ENCODE measurements at places on chromosomes 1 and 21. TPM values are rescaled to one million over a fixed set of nuclear protein-coding genes. Genes with fewer than 3 reads are reported as not detected.
A peak's percentile ranks its signal among the peaks of the same experiment; 100 is the strongest.

HSD17B7 gene
- total RNA-seq = 33.7 TPM

PADI2 gene
- total RNA-seq = 35.4 TPM

GABPB2 gene
- total RNA-seq = 11.3 TPM

CELF3 gene
- total RNA-seq = not detected

ANXA9 gene
- 2.4 TPM for total RNA-seq

PM20D1 gene
- 0.32 TPM for total RNA-seq

PDZK1IP1 gene
- 54.0 TPM for total RNA-seq

PALMD gene
- 22.5 TPM for total RNA-seq

DRAXIN gene
- total RNA-seq = 0.10 TPM

COL9A2 gene
- total RNA-seq = 3.4 TPM

AQP10 gene
- 0.20 TPM for total RNA-seq

BATF3 gene
- 9.0 TPM for total RNA-seq

DNA sequence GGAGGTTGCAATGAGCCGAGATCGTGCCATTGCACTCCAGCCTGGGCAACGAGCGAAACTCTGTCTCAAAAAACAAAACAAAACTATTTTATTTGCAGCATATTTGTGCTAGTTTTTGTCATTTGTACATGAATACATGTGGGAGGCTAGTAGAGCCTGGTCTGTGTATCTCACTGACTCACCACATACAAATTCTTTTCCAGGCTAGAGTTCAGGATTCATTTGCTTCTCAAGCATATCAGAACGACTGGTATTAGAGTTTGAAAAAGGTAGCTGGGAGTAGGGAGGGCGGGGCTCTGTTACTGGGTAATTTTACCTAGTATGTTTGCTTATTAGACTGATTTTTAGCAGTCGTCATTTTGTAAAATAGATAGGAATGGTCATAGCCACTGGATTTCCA is 4.5 kb upstream of the TOR3A start:
- no peak for DNase-seq

DNA sequence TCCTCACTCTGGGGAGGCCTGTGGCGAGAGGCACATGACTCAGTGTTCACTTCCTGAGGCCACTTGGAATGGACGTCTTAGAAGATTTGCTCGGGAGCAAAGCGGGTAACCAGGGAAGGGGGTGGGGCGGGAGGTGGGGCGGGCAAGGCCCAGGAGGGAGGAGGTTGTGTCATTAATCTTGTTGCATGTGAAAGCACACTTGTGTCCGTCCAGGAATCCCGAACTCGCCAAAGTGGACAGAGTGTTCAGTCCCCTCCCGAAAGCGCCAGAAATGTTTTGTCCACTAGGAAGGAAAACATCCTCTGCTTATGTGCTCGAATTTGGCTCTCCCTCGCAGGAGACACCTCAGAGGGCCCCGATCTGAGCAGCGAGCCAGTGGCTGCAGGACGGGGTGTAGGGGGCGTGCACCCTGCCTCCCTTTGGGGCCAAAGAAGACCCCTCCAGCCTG is 84.2 kb downstream of the SPSB1 start:
- DNase-seq = no peak

- no peak for DNase-seq
These were observed 23.5 kb downstream of the DNAJC6 start for GRCh38 chr1:65332821-65333220.

- no peak for DNase-seq
These were observed 5.8 kb upstream of the CD46 start for GRCh38 chr1:207745839-207746767.

DNA sequence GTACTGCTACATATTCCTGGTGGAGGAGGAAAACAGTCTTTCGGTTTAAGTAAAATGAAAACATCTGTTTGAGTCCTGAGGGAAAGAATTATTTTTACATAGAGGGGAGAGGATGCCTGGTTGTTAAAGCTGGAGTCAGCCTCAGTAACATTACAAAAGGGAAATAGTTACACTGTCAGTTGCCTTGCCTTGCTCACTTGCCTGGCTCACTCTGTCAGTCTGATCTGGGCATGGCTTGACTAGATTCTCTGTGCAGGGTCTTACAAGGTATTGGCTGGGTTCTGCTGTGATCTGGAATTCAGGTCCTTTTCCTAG is 8.4 kb upstream of the UBE2U start:
- DNase-seq = no peak

- DNase-seq = no peak
These were observed 17.7 kb downstream of the FAAH start for GRCh38 chr1:46411601-46412341.

DNA sequence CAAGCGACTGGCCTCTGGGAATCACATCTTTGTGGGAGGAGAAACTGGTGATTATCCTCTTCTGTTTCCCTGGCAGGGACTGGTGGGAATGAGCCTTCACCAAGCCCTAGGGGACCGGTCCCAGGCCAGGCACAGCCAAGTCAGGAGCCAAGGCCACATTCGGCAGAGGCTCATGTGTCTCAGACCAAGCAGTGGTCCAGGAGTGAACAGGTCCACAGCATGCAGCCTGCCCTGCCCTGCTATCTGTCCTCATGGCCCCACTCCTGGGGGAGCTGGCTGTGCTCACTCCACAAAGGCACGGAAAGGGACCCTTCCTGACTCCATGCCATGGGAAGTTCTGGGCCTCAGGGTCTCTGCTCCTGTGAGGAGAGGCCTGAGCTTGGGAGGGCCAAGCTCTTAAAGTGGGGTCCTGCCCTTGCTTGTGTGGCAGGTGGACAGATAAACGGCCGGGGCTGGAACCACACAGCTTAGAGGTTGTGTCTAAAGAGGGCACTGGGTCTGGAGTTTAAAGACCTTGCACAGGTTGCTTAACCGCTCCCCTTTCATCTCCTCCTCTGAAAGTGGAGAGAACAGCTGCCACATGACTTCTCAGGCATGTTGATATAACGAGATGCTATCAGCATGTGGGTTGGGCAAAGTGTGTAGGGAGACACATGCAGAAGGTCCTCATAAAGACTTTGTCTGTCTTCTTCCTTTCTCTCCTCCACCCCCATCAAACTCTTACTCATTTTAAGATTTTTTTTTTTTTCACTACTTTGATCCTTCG is 57.5 kb downstream of the CASQ2 start:
- DNase-seq = no peak

DNA sequence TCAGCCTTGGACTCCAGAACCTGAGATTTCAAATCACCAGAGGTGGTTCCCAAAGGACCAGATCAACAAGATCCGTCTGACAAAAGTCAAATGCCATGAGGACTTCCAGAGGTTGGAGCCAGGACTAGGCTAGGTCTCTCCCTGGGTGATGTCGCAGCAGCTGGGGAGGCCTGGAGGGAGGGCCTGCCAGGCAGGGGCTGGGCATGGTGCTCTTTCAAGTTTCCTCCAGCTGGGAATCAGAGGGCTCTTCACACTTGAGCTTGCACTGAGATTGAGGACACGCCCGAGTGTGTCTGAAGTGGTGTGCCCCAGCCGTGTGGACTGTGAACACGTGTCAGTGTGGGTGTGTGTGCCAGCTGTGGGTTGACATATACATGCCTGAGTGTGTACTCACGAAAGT is 21.3 kb upstream of the RSPO1 start:
- no peak for DNase-seq

DNA sequence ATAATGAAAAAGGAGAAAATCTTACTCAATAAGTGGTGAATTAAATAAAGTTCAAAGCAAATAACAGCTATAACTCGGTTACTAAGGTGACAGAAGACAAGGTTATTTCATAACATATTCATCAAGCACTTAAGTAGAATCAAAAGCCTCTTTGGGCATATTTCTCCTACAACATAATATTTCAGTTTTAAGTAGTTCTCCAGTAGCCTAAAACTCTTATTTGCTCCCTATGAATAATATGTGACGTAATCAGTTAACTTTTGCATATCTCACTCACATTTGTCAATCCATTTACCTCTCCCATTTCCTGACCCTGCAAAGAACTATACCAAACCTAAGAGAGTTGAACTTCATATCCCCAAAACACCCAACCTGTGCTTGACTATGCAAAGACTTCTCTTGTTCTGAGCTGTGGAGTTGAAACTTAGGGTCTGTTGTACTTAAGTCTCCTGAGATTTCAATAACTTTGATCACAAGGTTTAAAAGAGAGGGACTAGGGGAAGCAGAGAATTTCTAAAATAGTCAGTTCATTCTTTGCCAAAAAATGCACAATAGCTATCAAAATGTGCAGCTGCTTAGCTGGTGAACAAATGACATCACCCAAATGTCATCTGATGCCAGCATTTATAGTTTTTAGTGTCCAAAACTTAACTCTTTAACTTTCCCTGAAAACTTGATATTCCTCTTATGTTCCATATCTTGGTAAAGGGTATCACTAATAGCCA is 37.2 kb downstream of the TTLL7 start:
- DNase-seq = no peak

- no peak for DNase-seq
These were observed 131.7 kb upstream of the ESRRG start for GRCh38 chr1:216854836-216855484.

DNA sequence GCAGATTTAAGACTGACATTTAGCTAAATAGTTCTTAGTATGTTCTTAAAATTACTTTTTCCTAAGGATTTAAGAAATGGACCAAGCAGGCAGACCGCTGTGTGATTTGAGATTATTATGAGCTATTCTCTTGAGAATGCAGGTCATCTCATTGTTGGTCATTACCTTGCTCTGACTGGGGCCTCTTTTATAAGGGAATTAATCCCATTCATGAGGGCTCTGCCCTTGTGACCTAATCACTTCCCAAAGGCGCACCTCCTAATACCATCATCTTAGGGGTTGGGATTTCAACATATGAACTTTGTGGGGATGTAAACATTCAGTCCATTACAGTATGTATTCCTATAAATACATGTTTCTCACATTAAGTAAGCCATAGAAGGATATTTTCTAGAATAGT is 24.2 kb downstream of the OSBPL9 start:
- DNase-seq = no peak

DNA sequence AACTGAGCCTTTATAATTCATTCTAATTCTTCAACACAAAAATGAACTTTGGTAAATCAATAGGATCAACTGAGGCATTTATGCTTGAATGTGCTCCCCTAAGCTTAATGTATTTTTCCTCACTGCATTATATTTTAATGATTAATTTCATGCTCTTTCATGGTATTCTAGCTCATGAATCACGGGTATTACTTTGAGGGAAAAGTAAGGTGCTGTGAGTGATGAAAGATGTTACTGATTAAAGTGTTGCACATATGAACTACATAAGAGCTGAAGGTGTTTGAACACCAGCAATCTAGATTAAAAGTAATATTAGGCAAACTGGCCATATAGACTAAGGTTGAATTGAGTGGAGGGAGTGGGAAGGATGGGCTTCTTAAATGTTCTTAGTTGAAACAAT is 1.9 kb downstream of the DPYD start:
- DNase-seq = no peak

- DNase-seq = peak; percentile 49
These were observed 755 bp downstream of the SCMH1 start for GRCh38 chr1:41241354-41241748.

DNA sequence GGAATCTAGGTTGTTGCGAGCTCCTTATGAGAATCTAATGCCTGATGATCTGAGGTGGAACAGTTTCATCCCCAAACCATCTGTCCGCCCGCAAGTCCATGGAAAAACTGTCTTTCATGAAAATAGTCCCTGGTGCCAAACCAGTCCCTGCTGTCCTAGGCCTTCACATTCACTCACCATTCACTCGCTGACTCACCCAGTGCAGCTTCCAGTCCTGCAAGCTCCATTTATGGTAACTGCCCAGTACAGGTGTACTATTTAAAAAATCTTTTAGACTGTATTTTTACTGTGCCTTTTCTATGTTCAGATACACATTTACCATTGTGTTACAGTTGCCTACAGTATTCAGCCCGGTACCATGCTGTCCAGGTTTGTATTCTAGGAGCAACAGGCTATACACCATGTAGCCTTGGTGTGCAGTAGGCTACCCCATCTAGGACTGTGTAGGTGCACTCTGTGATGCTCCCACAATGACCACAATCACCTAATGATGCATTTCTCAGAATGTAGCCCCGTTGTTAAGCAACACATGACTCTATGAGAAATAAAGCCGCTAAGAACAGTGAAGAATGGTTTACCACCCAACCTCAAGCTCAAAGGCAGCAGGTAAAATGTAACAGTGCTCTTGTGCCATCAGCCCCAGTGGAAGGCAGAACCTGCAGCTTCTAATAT is 2.4 kb downstream of the ECHDC2 start:
- no peak for DNase-seq

DNA sequence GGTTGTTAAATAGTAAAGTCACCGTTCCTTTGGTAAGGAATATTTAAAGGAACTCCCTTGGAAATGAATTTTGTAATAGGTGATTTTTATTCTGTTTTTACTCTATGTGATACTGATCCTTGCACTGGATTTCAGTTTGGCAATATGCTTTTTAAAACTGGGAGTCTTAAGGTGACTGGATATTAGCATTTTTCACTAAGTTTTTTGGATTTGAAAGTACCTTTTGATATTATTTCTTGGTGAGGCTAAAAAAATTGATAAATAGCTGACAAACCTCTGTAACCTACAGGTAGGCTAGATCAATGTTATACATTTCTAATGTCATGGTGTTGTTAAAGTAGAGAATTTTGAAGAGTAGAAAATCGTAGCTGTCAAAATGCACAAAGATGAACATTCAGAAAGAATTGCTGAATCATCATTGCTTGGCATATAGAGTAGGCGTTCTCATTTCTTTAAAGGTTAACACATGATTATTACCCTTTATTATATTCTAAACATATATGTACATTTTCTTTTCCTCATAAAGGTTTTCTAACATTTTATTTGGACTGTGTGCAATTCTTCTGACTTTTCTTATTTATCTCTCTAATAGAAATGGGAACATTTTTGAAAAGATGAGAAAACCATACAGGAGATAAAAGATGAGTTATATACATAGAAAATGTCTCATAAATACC is 1.5 kb upstream of the DNAJB4 start:
- DNase-seq = no peak

- DNase-seq = no peak
These were observed 3.9 kb downstream of the JAK1 start for GRCh38 chr1:64962441-64962840.

- peak; percentile 56 for DNase-seq
These were observed 45.8 kb upstream of the SAMSN1 start for GRCh38 chr21:14591882-14592281.

DNA sequence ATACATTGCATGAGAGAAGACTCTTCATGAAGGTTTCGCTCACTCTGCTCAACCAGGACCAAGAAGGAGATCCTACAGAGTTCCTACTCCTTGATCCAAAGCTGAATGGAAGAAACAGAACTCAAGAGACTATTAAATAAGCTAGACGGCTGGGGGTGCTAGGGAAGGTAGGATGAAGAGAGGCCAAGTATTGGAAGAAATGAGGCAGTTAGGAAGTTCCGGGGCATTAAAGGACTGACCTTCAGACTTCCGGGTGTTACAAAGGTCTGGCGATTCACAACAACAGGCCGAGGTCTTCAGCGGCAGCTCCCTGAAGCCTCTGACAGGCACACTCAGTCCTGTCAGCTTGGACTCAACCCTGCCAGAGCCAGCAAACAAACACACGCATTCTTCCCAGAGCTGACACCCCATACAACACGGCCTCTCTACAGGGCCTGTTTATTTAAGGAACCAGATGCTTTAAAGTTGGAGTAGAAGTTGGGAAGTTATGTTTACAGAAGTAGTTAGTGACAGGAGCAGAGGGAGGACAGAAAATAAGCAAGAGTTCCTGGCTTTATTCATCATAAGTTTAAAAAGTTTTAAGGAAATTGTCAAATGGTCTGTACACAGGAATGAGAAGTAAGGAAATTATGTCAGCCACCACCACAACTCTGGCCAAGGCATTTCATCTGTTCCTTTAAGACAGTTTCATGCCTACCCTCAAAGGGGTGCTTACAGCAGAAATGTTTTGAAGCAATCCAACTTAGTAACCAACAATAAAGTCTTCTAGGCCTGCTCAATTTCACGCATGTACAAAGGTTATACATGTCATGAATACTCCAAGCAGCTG is 4.7 kb downstream of the SORT1 start:
- peak; percentile 70 for DNase-seq

Data from left lung (tissue), 14 donors.